ENCODE measurements at places on chromosomes 12 and 14.

DNA sequence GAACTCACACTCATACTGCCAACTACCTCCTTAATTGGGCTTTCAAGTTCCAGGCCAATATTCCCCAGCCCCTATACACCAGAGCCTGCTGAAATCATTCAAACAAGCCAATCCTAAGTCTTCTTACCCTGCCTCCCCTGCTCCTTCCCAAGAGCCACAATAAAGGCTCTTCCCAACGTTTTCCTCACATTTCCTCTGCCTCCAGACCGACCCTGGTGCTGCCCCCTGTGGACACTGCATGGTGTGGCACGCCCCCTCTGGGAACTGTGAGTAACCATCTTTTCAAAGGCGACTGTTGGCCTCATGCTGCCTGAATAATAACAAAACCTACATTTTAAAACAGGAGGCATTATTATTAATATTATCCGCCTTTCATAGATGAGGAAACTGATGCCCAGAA, 111.6 kb upstream of the NOS1 start:
- DNase-seq: no peak

DNA sequence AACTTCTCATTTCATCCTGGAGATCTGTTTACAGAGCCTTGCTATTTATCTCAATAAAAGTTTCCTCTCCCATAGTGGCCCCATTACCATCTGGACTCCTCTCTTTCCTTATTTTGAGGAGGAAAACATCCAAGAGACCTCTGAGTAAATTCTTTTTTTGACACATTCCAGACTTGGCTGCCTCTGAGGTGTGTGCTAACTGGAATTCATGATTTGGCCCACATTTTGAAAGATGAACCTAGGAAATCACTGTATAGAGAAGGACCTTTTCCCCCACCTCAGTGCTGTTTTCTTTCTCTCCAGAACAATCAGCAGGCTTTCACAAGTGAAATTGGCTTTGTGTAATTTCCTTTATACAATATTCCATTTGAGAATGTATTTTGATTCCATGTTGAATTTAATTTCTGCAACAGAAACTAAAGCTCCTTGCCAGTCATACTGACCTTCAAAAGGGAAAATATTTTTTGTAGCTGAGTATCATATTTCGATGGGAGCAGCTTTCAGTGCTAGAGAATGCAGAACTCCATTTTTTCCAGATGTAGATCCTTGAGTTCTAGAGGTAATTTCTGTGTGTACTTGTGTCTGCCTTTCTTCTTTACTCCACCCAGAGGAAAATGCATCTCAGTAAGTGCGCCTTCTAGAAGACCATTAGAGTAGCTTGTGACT, 244.9 kb upstream of the RGS6 start:
- no peak for DNase-seq

GRCh38 chr12:122230798-122231197, 4.9 kb upstream of the DIABLO start:
- DNase-seq: no peak

DNA sequence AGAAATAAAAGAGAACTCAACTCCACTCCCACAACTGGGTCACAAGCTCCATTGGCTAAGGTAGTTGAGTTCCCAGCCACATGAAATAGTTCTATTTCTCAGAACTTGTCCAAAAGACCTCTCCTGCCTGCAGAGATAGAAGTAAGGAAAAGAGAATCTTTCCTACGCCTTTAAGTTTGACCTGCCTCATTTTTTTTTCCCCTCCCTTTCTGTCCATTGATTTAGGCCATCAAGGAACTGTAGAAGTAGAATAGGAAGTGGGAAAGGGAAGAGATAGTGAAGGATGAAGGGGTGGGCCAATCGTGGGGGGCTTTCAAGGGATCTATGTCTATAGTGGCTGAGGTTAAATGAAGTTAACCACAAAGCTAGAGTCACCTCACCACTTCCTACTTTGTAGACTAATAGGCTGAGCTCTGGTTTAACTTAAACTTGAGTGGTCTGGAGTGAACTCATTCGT, 13.9 kb upstream of the NUDT4 start:
- DNase-seq: no peak

DNA sequence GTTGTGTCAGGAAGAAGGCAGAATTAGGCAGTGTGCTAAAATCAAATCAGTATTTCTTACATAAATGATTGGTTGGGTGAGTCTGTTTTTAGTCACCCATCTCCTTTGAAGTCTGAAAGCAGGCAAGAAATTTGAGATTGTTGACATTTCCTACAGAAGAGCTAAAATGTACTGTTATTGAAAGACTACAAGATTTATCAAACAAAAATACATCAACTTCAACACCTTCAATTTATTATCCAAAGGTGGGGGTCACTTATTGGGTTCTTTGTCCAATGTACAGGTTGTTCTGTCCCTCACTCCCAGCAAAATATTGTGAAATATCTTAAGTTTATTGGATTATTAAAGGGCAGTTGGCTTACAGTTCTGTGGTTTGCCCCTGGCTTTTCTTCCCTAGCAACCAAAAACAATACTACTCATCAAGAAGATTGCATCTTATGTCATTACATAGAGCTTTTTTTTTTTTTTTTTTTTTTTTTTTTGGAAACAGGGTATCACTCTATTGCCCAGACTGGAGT, 20.6 kb upstream of the PKP2 start:
- DNase-seq: no peak

DNA sequence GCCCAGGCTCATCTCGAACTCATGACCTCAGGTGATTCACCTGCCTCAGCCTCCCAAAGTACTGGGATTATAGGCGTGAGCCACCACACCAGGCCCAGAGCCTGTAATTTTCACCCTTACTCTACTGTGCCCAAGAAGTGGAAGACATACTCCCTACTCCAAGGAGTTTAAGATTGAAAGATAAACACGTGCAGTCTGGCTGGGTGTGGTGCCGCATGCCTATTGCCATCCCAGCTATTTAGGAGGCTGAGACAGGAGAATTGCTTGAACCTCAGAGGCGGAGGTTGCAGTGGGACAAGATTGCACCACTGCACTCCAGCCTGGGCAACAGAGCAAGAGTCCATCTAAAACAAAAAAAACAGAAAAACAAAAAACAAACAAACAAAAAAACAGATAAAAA, 90.0 kb downstream of the NINJ2 start:
- no peak for DNase-seq

GRCh38 chr12:38771871-38772270, 133.5 kb downstream of the CPNE8 start:
- DNase-seq: no peak

GRCh38 chr12:47139000-47139681, 59.4 kb upstream of the AMIGO2 start:
- DNase-seq: no peak

GRCh38 chr12:6745741-6746525, 7.0 kb downstream of the MLF2 start:
- DNase-seq: no peak

DNA sequence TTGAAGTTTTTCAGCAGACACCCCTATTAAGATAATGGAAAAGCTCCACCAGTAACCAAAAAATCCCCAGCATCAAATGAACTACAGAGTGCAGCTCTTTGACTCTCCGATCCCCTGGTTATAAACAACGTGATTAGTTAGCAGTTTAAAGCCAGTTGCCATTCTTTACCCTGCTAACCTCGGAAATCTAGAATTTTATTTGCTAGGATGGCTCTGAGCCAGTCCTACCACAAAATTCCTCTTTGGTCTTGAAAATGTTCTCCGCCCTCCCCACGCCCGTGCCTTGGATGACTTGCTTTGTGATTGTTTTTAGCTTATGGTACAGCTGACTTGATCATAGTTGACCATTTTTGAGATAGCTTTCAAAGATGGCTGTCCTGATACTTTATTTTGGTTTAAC, 1.2 kb downstream of the KLHDC2 start:
- no peak for DNase-seq

DNA sequence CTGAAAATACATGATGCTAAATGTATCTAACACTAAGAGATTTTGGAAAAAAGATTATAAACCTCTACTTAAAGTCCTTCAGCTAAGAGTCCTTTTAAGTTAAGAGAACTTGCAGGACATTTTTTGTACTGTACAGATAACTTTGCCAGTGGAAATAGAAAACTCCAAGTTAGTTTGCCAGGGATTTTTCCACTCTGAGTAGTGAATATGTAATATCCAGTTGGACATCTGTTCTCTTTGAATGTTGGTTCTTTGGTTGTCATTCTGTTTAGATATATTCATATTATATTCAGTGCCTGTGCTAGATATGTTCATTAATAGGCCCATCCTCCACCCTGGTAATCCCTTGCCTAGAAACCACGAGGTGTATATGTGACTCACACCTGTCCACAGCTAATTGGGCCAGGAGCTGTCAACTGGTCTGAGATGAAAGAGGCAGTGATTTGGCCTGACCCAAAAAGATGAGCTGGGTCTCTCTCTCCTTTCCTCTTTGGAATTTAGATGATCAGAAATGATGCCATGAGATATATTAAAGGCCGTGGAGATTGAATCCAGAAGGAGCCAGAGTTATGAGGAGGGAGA, 261.0 kb upstream of the LRIG3 start:
- no peak for DNase-seq

- DNase-seq: no peak
These were observed 24.7 kb downstream of the SUSD6 start for GRCh38 chr14:69635981-69636639.

- no peak for DNase-seq
These were observed 386.2 kb upstream of the CCDC196 start for GRCh38 chr14:66099931-66100330.

GRCh38 chr12:69425417-69425816, 44.8 kb upstream of the FRS2 start:
- no peak for DNase-seq

- peak; percentile 48 for DNase-seq
These were observed 3.2 kb downstream of the THTPA start for GRCh38 chr14:23559010-23559925.

DNA sequence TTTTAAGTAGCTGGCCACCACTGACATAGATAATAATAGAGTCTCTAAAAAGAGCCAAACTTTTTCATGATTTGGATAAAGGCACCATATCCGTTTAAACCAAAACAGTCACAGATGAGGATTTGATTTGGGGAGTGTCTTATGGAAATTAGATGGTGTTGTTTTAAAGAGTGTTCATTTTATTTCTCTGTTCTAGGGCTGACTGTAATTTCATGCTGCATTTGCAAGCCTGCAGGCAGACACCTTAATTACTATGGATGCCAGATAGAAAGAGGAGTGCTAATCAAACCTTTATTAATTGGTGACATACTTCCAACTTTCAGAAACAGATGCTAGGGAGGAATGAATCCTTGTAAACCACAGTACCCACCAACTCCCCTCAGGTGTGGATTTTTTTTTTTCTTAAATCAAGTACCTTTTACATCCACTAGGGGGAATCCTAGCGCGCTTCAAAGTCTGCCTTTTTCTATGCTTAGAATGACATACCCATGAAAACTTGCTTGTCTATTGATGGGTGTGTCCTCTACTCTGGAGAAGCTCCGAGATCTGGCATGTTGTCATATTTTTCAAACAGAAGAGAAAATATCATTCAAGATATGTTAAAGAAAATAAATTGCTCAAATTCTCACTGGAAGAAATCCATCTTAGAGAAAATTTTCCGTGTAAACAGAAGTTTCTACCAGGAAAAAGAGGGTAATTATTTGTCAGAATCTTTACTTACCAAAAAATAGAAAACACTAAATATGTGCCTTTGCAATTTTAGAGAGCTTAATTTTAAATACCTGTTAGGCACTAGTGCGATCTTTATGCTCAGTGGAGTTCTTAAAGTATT, 14.2 kb upstream of the PLXNC1 start:
- DNase-seq: peak; percentile 72

DNA sequence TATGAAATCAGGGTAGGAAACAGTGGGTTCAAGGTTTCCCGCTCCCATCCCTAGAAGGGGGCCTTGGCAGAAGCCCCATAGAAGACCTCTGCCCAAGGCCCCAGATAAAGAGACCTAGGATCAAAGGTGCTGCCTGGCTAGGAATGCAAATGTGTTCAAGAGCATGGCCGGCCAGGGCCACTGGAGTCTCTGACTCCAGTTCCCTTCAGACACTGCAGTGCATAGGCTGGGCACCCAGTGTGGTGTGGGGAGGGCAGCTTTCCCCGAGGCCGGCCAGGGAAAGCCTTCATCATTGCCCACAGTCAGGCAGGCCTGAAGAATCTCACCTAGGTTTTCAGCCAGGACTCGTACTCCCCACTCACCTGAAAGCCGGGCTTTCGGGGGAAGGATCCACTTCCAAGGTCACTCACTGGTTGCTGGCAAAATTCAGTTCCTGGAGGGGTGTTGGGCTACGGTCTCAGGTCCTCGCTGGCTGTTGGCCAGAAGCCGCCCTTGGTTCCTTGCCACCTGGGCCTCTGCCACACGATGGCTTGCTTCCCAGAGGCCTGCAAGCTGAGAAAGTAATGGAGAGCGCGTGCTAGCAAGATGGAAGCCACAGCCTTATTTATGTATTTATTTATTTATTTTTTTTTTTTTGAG, 9.7 kb upstream of the PEBP1 start:
- no peak for DNase-seq

- no peak for DNase-seq
These were observed 508.5 kb downstream of the FOXG1 start for GRCh38 chr14:29274890-29275596.

GRCh38 chr12:122040579-122041386, 19.1 kb downstream of the BCL7A start:
- DNase-seq: no peak

GRCh38 chr12:11508699-11509098, 113.3 kb upstream of the PRB2 start:
- DNase-seq: no peak

DNA sequence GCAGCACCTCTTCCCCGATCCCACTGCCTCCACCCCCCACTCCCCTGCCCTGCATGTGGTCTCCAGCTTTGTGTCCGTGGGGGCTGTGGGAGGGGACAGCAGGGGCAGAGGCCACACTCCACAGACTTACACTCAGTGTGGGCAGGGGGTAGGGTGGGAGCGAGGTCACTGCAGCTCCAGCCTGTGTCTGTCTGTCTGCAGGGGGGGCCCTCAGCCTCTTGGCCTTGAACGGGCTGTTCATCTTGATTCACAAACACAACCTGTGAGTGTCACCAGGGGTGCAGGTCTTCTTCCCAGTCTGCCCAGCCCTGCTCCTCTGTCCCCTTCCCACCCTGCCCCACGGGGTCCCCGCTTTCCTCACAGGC, 6.5 kb downstream of the NOC4L start:
- no peak for DNase-seq

Measured in T-helper 2 cell (primary cell).